ENCODE measurements at places on chromosomes 6 and 20.

GRCh38 chr20:44758247-44759101 is 12.8 kb downstream of the KCNK15 start:
- no peak for DNase-seq

GRCh38 chr6:28081486-28081751 is 1.1 kb downstream of the ZNF165 start:
- DNase-seq, result peak; percentile 27

GRCh38 chr6:44238687-44239350 is 8.1 kb upstream of the HSP90AB1 start:
- no peak for DNase-seq

DNA sequence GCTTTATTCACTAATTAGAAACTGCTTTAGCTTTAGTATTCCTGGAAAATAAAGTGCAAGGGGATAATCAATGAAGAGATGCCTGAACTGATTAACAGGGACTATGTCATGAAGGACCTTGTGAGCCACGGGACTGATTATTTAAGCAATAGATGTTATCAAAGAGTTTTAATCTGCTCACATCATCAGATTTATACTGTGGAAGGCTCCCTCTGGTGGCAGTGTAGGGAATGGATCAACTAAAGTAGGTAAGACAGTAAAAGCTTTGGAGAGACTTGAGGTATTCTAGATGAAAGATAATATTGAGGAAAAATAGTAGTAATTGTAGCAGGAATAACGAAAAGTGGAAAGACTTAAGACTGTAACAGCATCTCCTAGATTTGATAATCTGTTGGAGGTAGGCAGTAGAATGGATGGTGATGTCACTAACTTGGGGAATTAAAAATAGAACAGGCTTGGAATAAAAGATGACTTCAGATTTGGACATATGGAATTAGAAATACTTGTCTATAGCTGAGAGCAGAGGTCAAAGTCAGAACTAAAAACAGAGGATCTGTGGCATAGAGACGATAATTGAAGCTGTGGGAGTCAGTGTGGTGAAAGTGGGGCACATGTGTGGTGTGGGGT is 80.3 kb upstream of the HTR1E start:
- DNase-seq, result peak; percentile 9

DNA sequence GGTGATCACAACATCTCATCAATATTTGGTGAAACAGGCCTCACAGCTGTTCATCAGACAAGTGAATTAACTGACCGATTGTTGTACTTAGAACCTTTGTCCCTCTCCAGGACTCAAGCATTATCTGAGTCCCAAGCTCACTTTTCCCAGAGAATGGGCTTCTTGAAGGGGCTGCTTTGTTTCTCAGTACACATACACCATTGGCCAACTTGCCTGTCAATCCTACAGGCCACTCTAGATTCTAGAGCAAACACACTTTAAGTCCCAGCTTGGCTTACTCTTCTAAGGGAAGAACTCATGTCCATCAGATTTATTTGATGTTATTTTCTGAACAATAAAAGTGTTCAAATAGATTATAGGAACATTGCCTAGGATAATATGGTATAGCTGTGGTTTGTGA is 249.5 kb downstream of the BCKDHB start:
- DNase-seq, result no peak

- no peak for DNase-seq
Measured at GRCh38 chr6:44742828-44743372, 355.4 kb downstream of the CDC5L start.

DNA sequence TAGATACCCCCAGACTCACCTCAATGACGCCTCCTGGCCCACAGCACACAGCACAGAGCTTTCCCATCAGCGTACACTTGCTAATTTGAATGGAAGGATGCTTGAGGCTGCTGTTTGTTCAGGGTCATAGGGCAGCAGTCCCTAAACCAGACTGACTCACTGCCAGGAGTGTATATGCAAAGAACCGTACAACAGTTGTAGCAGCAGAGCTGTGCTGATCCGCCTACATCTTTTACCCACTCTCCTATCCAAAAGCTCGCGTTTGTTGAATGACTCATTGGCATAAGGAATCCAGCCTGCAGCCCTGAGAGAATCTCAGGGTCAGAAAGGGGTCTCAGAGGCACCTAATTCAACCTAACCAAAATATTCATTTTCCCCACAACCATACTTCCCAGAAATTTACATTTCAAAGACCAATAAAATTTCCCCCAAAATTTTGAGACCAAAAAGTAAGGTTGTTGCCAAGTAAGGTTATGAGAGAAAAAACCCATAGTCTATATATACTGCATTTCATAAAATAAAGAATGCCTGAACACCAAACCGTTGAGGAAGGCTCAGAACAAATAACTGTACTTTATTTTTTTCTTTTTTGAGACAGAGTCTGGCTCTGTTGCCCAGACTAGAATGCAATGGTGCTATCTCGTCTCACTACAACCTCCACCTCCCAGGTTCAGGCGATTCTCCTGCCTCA is 35.3 kb upstream of the CCND3 start:
- DNase-seq, result peak; percentile 12

DNA sequence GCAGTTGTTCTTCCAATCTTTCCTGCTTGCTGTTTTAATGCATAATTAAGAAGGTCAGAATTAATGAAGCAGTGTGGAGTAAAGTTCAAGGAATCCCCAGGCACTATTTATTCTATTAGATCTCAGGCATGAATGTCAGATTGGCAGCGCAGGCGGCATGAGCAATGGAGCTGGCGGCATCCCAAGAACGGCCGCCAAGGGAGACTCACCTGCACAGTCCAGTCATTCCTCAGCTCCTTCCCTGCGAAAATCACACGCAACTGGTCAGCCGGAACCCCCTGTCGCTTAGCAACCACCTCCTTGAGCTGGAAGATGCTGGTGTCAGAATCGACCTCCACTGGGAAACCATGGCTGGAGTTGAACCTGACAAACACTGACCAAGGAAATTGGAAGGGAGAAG is 284.5 kb downstream of the PRKN start:
- no peak for DNase-seq

DNA sequence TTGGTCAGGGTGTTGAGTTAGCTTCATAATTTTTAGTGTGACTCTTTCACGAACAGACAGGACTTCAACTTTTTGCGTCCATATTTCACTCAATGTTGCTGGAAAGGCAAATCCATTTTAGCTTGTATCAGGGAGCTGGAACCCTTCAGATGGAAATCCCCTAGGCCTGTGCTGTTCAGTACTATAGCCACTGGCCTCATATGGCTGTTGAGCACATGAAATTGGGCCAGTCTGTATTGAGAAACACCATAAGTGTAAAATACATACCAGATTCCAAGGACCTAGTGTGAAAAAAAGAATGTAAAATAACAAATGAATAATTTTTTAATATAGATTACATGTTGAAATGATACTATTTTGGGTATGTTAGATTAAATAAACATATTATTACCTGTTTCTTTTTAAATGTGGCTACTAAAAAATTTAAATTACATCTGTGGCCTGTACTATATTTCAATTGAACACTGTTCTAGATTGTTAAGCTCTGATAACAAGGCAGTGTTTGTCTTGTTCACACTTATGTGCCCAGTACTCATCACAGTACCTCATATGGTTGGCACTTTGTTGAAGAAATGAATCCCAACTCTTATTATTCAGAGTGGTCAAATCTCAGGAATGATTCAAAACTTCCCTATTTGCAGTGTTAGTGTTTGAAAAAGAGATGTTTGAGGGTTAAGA is 34.3 kb downstream of the CTNNBL1 start:
- DNase-seq, result no peak

DNA sequence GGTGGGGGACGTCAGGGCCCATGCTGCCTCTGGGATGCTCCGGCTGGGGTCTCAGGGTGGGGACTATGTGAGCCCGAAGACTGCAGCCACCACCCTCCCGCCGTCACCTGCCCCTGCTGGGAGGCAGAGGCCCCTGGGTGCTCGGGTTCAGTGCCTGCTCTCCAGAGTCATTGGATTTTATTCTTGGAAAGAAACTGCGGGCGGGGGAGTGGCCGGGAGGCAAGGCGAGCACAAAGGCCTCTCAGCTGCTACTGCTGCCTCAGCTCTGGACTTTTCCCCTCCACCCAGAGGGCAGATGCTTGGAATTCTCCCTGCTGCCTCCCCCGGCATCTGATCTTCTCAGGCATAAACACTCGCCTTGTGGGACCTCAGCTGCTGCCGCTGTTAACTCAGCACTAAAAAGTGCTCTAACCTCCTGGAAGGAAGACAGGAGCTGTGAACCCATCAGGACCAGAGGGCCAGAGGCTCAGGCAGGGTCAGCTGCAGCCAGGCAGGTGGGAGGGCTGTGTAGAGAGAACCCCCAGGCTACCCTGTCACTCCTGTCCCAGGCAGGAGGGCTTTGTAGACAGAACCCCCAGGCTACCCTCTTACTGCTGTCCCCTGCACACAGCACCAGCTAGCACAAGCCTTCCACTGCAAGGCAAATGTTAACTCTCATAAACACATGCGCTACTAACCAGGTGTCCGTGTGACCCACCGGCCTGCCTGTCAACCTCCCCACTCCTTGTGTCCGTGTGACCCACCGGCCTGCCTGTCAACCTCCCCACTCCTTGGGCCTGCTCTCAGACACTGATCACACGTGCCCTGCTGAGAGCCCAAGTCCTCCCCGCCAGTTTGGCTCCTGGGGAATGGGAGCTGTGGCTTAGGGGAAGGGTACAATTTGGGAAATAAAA is 9.4 kb upstream of the FRMD1 start:
- DNase-seq, result no peak

DNA sequence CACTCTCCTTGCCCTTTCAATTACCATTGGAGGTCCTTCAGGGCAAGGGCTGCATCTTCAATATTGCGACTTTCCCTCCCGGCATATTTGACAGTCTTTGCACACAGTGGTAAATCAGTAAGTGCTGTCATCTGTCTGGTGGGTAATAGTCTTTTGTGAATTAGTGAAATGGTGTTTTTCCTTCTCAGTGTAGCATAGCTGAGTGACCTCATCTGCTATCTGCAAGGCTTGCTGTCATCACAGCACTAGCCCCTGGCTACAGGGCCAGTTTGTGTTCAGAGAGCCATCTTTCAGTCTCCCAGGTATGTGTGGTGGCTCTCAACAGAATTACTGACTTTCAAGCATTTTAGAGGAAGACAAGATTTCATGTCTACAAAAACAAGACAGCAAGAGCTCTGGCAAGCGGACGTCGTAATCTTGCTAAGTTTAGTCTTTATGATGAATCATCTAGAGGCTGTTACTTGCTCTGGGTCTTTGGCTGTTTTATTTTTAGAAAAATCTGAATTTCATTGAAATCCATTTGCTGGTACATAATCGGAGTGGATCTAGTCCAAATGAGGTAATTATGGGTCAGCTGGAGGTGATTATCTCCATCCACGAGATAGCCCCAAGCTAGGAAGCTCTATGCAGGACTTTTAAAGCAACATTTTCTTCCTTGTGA is 528.9 kb downstream of the EPM2A start:
- no peak for DNase-seq

Measured in CD4-positive, alpha-beta T cell treated with Interleukin-15 for 4 hours (primary cell).